ENCODE measurements at places on chromosomes 12 and 14.

DNA sequence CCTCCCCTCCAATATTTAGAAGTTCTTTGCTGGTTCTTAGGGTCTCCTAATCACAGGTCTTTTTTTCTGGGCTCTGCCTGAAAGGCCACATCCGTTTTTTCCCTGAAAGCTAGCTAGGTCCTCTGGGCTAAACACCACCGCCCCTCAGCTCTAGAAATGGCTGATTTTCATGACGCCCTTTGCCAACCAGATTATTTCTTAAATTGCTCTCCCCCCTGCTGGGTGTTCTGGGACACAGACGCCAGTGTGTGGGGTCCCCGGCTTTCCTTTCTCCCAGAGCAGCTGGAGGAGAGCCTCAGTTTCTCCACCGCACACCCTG, 45.3 kb upstream of the ATP23 start:
- no peak for DNase-seq

- DNase-seq = no peak
Observed at GRCh38 chr12:26119391-26119989, 5.3 kb downstream of the BHLHE41 start.

DNA sequence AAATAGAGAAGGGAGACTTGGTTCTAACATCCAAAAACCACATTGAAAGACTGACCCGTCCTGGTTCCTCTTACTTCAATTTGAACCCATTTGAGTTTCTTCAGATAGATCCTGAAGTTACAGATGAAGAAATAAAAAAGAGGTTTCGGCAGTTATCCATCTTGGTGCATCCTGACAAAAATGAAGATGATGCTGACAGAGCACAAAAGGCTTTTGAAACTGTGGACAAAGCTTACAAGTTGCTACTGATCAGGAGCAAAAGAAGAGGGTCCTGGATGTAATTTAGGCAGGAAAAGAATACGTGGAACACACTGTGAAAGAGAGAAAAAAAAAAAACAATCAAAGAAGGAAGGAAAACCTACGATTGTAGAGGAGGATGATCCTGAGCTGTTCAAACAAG, 25.4 kb upstream of the NFKBIA start:
- no peak for DNase-seq

DNA sequence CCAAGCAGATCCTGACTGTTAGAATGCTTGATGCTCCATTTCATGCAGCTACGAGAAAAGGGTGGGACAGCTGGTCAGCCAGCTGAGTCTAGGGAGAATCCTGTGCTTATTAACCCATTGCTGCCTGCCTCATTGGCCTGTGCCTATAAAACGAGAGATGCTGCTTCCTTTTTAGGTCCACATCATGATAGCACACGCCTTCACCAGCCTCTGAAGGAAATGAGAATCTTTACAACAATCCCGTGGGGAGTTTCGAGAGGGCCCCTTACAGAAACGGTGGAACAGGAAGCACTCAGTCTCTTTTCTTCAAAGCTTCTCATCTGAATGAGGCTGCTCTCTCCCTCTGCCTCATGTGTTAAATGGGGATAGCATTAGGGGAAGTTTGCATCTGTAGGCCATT, 147.3 kb upstream of the RFLNA start:
- DNase-seq = no peak

DNA sequence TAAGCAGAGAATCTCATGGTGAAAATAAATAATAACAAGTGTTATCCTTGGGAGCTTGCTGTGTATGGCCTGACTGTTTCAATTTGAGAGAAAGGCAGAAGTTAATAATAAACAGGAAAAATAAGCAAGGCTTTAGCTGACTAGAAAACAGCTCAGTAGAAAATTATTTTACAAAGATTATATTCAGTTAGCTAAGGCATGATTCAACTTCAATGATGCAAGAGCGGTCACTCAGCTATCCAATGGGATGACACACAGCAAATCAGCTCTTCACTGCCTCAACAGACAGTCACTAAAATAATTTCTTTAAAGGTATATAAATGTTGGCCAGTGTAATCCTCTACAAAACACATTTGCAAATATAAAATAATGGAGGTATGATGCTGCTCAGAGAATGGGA, 18.6 kb downstream of the GSTZ1 start:
- DNase-seq = no peak

- DNase-seq = peak; percentile 47
Observed at GRCh38 chr12:69739287-69740191, 879 bp downstream of the RAB3IP start.

- DNase-seq = no peak
Observed at GRCh38 chr12:30044206-30044605, 260.5 kb upstream of the TMTC1 start.

DNA sequence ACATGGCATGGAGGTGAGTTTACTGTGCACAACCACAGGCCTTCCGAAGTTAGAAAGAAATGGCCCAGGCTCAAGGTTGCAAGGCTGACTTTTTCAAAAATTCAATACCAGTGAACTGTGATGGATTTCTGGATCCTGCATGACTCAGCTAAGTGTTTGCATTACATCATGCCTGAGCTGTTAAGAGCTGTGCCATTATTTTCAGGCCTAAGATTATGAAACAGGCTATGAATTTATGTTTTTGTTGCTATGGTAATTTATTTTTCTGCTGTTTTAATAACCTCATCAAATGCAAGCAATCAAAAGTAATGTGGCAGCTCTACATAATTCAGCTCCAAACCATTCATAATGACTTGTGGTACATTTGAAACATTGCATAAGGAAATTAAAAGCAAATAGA, 457.7 kb upstream of the TMEM132C start:
- DNase-seq = no peak

Measured in central memory CD8-positive, alpha-beta T cell (primary cell).